Femur (tissue), 1 donor: ENCODE measurements at places on chromosomes 7 and 10.

GRCh38 chr10:75841266-75841665, 409.8 kb downstream of the LRMDA start:
- DNase-seq, result no peak

DNA sequence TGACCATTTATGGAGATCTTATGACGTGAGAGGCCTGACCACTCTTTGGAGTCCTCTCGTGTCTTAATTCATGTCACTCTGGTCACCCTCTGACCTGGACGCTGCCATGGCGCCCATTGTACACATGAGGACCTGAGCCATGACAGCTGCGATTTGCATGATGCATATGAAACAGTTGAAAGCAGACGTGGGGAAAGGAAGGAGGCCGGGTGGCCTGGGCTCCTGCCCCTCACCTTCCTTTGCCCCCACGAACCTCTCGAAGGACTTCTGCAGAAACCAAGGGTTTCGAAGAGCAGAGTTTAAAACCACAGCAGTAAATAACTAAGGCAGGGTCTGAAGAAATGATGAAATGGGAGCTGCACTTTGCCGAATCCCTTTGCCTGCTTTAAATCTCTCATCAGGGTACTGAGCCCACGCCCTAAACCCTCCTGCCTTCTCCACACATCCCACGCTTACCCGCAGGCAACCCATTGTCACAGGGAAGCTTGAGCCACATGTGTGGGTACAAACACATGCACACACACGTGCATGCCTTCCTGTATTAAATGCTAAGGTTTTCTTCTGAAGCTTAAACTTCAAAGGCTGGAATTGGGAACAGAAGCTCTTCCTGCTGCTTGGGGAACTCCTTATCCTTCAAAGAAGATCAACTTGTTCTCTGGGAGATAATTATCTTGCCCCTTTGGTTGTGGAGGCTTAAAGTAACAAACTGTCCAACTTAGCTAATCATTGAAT, 11.7 kb upstream of the CALML3 start:
- no peak for DNase-seq

GRCh38 chr10:123655751-123656150, 10.4 kb upstream of the GPR26 start:
- DNase-seq, result no peak

DNA sequence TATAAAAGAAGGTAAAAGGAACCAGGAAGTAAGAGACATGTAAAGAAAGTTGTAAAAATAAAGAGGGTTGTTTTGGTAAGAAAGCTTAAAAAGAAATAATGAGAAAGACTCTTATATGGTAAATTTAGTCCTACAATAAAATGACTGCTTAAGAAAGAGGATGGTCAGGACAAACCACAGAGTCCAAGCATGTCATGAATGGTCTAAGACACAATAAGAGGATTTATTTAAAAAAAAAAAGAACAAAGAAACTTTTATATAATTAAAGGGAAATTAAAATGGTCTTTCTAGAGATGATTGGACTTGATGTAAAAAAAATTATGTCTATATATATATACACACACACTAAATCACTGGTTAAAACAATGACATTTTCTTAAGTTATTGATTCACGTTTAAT, 18.2 kb downstream of the ATAD1 start:
- no peak for DNase-seq

DNA sequence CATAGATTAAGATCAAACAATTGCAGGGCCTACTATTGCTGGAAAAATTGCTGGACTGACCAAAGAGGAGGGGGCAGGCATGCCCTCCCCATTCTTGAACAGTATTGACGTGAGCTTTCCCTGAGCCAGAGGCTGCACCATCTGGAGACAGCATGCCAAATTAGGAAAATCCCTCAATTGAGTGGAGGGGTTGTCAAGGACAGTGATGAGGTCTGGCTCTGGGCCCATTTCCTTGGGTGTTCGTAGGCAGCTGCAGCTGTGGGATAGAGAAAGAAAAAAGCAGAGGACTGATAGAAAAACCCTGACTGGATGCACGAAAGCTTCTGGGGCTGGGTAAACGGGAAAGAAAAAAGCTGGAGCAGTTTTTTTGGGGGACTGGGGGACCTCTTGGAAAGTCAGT, 22.8 kb upstream of the ORC5 start:
- peak; percentile 45 for DNase-seq

GRCh38 chr10:23779301-23779700, 340.4 kb downstream of the OTUD1 start:
- no peak for DNase-seq

DNA sequence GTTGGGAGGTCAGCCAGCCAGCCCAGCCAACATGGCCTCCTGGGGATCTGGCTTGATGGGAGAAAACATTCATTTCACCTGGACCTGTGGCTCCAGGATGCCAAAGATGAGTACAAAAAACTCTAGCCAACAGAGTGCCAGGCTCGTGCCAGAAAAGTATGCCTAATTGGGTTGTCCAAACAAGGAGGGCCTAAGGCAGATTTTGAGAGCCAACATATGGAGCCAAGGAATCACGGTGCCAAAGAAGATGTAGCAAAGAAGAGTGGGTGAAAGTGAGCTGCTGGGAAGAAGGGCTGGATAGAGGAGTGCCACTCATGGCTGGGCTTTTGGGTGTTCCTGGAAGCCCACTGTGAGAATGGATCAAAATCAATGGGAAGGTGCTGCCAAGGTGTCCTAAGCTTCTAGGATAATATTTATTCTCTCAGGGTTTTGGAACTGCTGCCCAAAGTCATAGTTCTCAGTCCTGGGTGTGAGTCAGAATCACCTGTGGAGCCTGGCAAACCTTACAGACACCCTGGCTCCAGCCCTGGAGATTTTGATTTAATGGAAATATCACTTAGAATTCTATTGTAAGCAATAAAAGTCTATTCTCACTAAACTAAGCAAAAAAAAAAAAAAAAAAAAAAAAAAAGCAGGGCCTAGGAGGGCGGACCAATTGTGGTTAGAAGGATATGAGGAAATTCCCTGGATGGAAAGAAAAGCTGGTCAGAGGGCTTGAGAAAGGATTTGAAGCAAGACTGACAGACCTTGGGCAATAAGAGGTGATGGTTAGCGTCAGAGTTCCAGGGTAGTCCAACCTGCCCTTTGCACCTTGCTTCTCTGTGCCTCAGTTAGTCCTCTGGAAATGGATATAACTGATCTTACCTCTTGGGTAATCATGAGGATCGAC, 182.2 kb upstream of the PRR15 start:
- DNase-seq, result no peak

DNA sequence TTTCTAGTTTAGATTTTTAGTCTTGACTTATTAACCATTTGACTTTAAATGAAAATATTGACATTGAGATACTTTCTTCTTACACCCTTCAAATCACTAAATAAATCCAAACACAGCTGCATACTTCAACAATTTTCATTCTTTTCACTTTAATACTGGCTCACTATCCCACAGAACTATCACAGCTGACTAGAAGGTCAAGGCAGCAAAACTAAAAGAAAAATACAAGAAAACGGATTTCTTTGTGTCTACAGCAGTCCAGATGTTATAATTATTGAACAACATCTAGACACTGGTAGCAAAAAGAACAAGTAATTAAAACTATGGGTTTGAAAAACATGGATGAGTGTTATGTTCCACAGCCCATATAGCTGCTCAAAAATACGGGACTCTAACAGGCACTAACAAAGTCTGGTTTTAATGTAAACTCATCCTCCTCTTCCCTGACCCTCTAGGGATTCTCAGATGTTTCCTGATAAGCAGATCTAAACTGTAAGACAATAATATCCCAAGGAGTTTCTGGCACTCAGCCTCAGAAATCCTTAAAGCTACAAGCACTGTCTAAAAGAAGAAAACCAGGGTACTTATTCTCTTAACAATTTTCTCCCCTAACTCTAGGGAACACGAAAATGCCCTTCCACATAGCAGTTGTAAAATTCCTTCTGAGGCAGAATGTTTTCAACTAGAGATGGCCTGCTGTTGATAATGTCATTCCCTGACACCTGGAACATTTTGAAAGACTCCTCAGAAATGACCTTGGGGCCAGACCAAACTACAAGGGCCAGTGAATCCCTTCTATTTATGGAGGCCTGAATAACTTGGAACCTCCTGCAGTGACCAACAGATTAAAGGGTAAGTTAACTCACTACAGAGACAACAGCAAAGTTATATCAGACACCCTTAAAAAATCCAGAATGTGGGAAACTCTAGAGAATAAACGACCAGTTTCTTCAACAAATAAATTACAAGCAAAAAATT, 12.8 kb downstream of the DNMBP start:
- no peak for DNase-seq

- DNase-seq, result no peak
Observed at GRCh38 chr10:121058082-121058481, 206.9 kb downstream of the WDR11 start.

- peak; percentile 73 for DNase-seq
Observed at GRCh38 chr7:100835903-100836811, 8.8 kb upstream of the EPHB4 start.

GRCh38 chr7:30173058-30173897, 38.5 kb downstream of the MTURN start:
- peak; percentile 87 for DNase-seq

GRCh38 chr7:297611-298374, 7.8 kb downstream of the FOXL3 start:
- no peak for DNase-seq

- DNase-seq, result no peak
Observed at GRCh38 chr10:95171336-95171735, 22.7 kb upstream of the ACSM6 start.

- no peak for DNase-seq
Observed at GRCh38 chr7:31343516-31344305, 3.2 kb upstream of the NEUROD6 start.

DNA sequence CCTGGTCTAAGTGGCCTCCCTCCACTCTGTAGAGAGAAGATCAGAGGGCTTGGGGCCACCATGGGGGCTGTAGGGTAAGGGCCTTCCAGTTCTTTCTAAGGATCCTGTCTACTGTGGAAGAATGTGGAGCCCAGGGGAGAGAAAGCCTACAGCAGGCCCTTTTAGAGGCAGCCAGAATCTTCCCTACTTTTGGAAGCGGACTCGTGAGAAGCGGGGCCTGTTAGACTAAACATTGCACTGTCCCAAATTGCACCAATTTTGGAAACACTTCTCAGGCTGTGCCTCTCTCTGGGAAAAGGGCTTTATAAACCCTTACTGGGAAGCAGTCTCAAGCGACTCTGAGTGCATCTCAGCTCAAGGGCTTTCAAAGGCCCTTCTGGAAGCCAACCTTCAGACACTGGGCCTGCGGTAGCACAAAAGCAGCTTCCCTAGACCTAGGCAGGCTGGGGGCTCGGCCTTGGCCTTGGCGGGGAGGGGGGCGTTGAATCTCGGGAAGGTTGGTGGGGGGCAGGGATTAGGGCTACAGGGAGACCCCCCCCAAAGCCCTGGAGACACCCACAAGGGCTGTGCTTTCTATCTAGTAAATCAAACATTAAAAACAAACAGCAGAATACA, 298.1 kb downstream of the GFRA1 start:
- DNase-seq, result peak; percentile 40

DNA sequence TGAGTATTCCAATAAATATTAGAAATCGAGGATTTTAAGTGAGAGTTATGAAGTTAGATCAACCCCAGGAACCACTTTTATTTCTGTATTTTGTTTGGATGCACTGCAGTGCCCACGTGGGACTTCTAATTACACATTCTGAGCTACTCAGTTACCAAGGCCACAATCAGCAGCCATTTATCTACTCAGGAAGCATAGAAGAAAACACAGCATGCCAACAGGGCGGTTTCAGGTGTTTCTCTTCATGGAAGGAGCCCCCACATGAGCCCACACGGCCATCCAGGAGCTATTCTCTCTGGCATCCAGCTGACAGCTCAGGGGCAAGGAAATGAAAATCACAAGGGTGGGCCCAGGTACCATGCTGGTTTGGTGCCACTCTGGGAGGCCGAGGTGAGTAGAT, 266.5 kb upstream of the MKLN1 start:
- DNase-seq, result no peak

- no peak for DNase-seq
Observed at GRCh38 chr10:30527623-30528428, 93.8 kb downstream of the MAP3K8 start.

DNA sequence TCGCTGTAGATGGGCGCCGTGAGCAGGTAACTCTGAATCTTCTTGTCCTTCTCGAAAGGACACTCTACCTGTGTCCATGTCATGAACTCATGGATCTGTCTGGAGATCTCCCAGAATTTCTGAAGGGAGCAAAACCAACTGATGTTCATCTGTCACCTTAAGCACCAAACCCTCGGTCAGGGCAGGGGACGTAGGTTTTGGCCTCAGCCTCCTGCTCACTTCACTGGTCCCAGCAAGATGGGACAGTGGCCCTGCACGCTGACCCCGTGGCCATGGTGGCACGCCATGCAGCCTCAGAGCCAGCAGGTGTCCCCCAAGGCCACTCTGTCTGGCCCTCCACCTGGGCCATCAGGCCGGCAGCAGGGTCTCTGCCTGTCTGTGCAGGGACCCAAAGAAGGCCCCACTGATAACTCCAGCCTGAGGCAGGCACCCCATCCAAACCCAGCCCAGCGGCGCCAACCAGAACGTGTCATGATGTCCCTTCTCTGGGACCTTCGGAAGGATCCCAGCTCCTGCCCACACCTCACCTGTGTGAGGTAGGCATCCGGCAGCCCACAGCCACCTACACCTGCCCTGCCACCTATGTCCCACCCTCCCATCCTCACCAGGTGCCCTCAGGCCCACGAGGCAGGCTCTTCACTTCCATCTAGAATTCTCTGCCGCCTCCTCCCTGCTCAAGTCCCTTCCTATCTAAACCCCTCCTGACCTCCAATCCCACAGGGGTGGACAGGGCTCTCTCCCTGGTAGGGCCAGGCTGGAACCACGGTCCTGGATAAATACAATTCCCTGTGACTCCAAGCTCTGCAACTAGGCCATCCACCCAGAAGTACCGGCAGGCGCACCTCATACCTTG, 59.0 kb downstream of the CSGALNACT2 start:
- DNase-seq, result no peak

GRCh38 chr10:124534826-124535601, 73.4 kb downstream of the LHPP start:
- DNase-seq, result no peak

GRCh38 chr10:119166118-119166500, 595 bp upstream of the SFXN4 start:
- DNase-seq, result no peak

DNA sequence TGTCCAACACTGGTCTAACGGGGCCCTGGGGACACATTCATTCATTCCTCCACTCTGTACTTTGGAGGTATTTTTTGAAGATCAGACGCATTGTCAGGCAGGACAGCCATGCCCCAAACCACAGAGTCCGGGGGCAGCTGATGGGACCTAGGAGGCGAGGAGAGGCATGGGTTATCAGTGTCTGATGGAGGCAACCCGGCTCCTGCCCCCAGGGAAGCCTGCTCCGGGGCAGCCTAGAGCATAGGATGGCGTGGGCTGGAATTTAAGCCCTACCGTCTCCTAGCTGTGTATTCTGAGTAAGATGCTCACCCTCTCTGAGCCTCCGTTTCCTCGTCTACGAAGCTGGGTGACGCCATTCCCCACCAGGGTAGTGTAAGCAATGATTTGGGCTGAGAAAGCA, 55.4 kb upstream of the ELN start:
- DNase-seq, result no peak

DNA sequence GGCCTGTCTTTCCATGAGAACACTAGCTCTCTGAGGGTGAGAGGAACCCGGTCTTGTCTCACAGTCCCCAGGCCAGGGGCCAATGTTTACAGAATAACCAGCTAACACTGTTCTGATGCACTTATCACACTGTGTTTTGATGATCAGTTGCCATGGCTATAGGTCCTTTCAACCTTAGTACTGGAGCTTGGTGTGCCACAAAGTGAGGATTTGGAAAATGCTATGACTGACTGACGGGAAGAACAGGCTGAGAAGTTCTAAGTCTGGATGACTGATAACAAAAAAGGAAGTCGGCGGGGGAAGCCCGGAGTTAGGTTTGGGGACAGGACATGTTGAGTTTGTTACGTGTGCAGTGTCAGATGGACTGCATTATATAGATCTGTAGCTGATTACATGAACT, 141.8 kb downstream of the CTTNBP2 start:
- no peak for DNase-seq

GRCh38 chr10:43880160-43880559, 231.5 kb upstream of the ZNF32 start:
- no peak for DNase-seq
